ENCODE measurements at places on chromosomes 11 and 22. TPM values are rescaled to one million over a fixed set of nuclear protein-coding genes. Genes with fewer than 3 reads are reported as not detected.
A peak's percentile ranks its signal among the peaks of the same experiment; 100 is the strongest.

DNA sequence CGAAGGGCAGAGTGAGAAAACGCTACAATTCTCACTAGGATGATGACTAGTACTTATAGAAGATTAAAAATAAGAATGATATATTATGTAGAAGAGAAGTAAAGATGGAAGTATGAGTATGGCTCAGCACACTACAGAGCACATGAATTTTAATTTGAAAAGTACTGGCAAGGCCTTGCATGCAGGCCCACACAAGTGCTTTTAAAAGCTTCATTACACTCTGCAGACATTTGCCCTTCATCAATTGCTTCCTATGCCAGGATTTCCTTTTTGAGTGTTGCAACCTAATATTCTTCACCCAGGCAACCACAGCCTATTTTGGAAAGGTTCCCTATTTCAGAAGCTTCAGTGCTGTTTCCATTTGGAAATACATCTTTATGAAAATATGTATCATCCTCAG lies 81.1 kb downstream of the LARGE2 start:
- H3K36me3 ChIP-seq: no peaks in the 10 kb centered on the region
- no peak for DNase-seq
- no peak overlapping the region for H3K27ac ChIP-seq
- no peaks in the 10 kb centered on the region for H3K27me3 ChIP-seq

- no peak overlapping the region for H3K27ac ChIP-seq
- H3K27me3 ChIP-seq: no peaks in the 10 kb centered on the region
- no peak for DNase-seq
- peaks cover 8% of the 10 kb centered on the region for H3K4me1 ChIP-seq
- H3K4me3 ChIP-seq: no peak overlapping the region
Measured at GRCh38 chr11:57546869-57547475, 9.6 kb downstream of the SMTNL1 start.

GRCh38 chr11:114178656-114179055 lies 117.5 kb upstream of the NNMT start:
- no peak overlapping the region for H3K4me3 ChIP-seq
- no peak for DNase-seq
- H3K4me1 ChIP-seq: peaks cover 82% of the 10 kb centered on the region
- peak overlapping the region; percentile 68 for H3K27ac ChIP-seq
- H3K36me3 ChIP-seq: peaks cover 20% of the 10 kb centered on the region
- H3K27me3 ChIP-seq: no peaks in the 10 kb centered on the region

DNA sequence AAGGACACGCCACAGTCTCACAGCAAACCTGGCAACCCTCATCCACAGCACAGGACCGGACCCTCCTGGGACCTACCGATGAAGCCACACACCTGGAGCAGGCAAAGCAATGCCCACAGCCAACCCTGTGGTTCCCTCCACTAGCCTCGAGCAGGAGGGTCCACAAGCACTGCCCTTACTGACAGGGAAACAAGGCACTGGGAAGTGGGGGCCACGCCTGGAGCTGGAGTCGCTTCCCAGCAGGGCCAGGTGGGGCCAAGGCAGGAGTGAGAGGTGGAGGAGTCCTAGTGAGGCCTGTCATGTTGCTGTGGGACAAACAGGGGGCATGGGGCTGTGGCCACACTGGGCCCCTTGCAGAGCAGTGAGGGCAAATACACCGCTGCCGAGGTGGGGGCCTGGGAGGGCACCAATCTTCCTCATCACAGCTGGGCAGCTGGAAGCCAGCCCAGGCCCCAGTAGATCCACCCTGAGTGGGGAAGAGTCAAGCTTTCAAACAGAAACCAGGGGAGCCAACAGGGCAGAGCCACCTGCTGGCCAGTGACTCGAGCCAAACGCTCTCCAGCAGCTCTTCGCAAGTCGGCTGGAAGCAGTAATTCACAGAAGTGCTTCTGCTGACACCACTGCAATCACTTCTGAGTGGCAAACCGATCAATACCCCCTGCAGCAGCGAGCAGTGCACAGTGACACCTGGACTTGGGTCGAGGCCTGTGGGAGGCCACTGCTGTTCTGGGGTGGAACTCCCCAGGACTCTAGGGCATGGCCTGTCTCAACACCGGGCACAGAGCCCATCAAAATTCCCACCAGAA lies 13.7 kb downstream of the SULT4A1 start:
- no peaks in the 10 kb centered on the region for H3K4me1 ChIP-seq
- no peak overlapping the region for H3K4me3 ChIP-seq
- H3K27me3 ChIP-seq: peaks cover 2% of the 10 kb centered on the region
- DNase-seq: no peak

GRCh38 chr11:108698844-108699642 lies 34.2 kb downstream of the DDX10 start:
- H3K27me3 ChIP-seq: no peaks in the 10 kb centered on the region
- peaks cover 21% of the 10 kb centered on the region for H3K36me3 ChIP-seq
- no peaks in the 10 kb centered on the region for H3K4me1 ChIP-seq
- no peak overlapping the region for H3K4me3 ChIP-seq
- DNase-seq: no peak

DNA sequence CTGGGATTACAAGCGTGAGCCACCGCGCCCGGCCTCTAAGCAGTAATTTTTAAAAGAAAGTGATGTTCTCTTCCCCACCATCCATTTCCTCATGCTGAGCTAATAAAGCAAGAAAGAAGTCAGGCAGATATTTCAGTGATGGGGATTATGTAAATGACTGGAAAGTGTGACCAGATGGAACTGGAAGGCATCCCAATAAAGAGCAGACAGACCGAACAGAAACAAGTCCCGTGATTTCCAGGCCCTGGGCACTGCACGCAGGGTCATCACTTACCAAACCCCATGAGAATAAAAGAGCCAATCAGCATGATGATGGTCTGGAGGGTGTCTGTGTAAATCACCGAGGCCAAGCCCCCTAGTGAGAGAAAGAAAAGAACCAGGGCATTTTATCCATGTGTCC lies 18.2 kb downstream of the SLC5A4 start:
- H3K36me3 ChIP-seq: no peaks in the 10 kb centered on the region
- H3K27me3 ChIP-seq: peaks cover 23% of the 10 kb centered on the region
- no peak for DNase-seq
- no peak overlapping the region for H3K4me3 ChIP-seq

Gene GRIA4
- not detected for total RNA-seq

GRCh38 chr11:128488471-128488870 lies 98.9 kb downstream of the ETS1 start:
- H3K4me1 ChIP-seq: peaks cover 95% of the 10 kb centered on the region
- DNase-seq: no peak
- peak overlapping the region; percentile 28 for H3K4me3 ChIP-seq
- peak overlapping the region; percentile 90 for H3K27ac ChIP-seq
- no peaks in the 10 kb centered on the region for H3K27me3 ChIP-seq

DNA sequence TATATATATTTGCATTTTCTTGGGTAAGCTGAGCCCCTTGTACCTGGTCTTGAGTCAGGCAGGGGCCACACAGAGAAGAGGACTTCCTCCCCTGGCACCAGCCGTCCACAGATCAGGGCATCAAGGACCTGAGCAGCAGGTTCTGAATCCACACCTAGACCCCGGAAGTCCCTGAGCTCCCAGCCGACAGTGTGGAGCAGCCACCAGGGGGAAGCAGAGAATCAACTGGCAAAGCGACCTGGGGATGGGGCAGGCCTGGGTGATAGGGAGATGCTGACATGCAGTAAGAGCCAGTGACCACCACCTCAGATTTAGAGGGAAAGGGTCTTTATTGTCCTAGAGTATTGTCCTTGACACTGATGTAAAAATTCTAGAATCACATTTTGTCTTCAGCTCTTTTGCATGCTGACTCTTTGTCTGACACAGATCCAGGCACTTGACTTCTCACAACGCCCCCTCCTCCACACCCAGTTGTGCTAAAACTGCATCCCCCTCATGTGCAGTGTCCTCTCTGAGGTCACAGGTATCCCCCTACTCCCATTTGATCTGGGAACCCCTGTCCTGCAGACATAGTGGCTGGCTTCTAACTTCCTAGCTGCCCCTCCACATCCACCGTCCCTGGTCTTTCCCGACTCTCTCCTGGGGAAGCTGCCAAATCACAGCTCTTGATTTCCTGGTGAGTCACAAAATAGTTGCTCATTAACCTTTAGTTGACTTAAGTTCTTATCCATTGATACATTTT lies 109.3 kb downstream of the GGTLC2 start:
- peak overlapping the region; percentile 76 for H3K27ac ChIP-seq
- peaks cover 8% of the 10 kb centered on the region for H3K4me1 ChIP-seq
- H3K36me3 ChIP-seq: no peaks in the 10 kb centered on the region
- H3K27me3 ChIP-seq: no peaks in the 10 kb centered on the region

- H3K4me1 ChIP-seq: no peaks in the 10 kb centered on the region
- H3K4me3 ChIP-seq: no peak overlapping the region
- no peaks in the 10 kb centered on the region for H3K27me3 ChIP-seq
- no peak overlapping the region for H3K27ac ChIP-seq
- DNase-seq: no peak
Measured at GRCh38 chr11:104442321-104442720, 278.4 kb upstream of the PDGFD start.

DNA sequence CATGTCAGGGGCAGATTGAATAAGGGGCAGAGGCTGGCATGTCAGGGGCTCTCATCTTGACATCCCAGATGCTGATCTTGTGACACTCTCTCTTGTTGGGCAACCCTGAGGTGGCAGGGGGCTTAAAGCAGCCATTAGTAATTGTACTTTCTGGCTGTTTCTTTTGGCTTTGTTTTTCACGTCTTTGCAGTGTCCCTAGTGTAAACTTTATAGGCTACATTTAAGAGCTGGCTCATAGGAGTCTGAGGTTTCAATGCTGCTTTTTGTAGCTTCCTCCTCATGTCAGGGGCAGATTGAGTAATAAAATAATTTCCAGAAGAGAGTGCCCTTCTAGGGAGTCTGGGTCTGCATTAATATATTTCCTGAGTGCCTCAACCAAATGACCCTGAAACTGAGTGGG lies 86.1 kb downstream of the RAB38 start:
- no peak overlapping the region for H3K4me3 ChIP-seq
- peaks cover 15% of the 10 kb centered on the region for H3K27me3 ChIP-seq
- H3K36me3 ChIP-seq: no peaks in the 10 kb centered on the region

GRCh38 chr11:1572197-1573076 lies at the start of gene DUSP8:
TSS of gene DUSP8 (minus strand) at chr11:1572271. CDS start at chr11:1565826, 6,445 bp downstream.
- no peaks in the 10 kb centered on the region for H3K36me3 ChIP-seq
- H3K4me1 ChIP-seq: peaks cover 11% of the 10 kb centered on the region
- H3K27me3 ChIP-seq: peaks cover 33% of the 10 kb centered on the region
- peak; percentile 89 for DNase-seq

- no peak overlapping the region for H3K27ac ChIP-seq
- H3K36me3 ChIP-seq: no peaks in the 10 kb centered on the region
- DNase-seq: no peak
- peaks cover 9% of the 10 kb centered on the region for H3K4me1 ChIP-seq
- H3K4me3 ChIP-seq: no peak overlapping the region
Measured at GRCh38 chr11:3222003-3222855, 3.6 kb upstream of the MRGPRG start.

Gene GLYATL1
- not detected for total RNA-seq

Gene SYT12
- not detected for total RNA-seq

- no peak overlapping the region for H3K4me3 ChIP-seq
- H3K27ac ChIP-seq: no peak overlapping the region
- no peak for DNase-seq
- H3K36me3 ChIP-seq: no peaks in the 10 kb centered on the region
Measured at GRCh38 chr11:38461751-38462150, 1863.7 kb upstream of the RAG2 start.

GRCh38 chr22:19520007-19520406 lies 4.2 kb downstream of the CLDN5 start:
- H3K27ac ChIP-seq: no peak overlapping the region
- H3K27me3 ChIP-seq: peaks cover 16% of the 10 kb centered on the region
- peaks cover 11% of the 10 kb centered on the region for H3K36me3 ChIP-seq
- peaks cover 16% of the 10 kb centered on the region for H3K4me1 ChIP-seq
- DNase-seq: no peak

DNA sequence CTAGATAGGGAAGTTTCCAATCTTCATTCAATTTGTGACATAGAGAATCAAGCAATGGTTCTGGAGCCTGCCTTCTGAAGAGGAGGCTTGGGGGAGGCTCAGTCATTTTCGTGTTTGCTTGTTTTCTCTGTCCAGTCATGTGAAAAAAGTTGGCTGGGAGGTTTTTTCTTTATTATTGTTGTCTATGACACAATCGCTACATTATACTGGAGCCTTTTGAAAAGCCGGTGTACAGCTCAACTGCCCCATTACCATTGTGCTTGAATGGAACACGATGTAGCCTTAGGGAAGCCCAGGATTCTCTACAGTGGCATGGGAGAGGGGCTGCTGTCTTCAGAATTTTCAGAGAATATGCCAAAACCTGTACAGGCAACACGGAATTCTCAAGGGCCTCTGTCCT lies 57.9 kb upstream of the NCAM1 start:
- H3K4me3 ChIP-seq: no peak overlapping the region
- H3K36me3 ChIP-seq: no peaks in the 10 kb centered on the region
- no peak overlapping the region for H3K27ac ChIP-seq
- DNase-seq: no peak

DNA sequence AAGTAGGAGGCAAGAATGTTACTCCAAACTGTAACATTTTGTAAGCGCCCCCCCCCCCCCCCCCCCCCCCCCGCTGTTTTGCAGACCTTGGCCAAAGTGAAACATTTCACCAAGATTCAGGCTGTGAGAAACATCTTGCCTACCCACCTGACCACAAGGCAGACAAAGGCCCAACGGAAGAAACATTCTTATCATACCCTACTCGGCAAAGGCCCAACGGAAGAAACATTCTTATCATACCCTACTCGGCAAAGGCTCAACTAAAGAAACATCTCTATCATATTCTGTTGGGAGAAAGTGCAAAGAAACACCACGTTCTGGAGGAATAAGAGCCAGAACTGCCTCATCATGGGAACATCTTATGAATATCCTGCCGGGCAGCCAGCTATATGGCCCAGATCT lies 117.1 kb downstream of the JRKL start:
- H3K36me3 ChIP-seq: no peaks in the 10 kb centered on the region
- H3K27me3 ChIP-seq: no peaks in the 10 kb centered on the region
- no peaks in the 10 kb centered on the region for H3K4me1 ChIP-seq
- H3K4me3 ChIP-seq: no peak overlapping the region
- DNase-seq: no peak
- H3K27ac ChIP-seq: no peak overlapping the region

GRCh38 chr22:36918586-36919284 lies 5.3 kb downstream of the CSF2RB start:
- H3K4me3 ChIP-seq: no peak overlapping the region
- H3K36me3 ChIP-seq: no peaks in the 10 kb centered on the region
- H3K27ac ChIP-seq: no peak overlapping the region
- peaks cover 22% of the 10 kb centered on the region for H3K27me3 ChIP-seq

DNA sequence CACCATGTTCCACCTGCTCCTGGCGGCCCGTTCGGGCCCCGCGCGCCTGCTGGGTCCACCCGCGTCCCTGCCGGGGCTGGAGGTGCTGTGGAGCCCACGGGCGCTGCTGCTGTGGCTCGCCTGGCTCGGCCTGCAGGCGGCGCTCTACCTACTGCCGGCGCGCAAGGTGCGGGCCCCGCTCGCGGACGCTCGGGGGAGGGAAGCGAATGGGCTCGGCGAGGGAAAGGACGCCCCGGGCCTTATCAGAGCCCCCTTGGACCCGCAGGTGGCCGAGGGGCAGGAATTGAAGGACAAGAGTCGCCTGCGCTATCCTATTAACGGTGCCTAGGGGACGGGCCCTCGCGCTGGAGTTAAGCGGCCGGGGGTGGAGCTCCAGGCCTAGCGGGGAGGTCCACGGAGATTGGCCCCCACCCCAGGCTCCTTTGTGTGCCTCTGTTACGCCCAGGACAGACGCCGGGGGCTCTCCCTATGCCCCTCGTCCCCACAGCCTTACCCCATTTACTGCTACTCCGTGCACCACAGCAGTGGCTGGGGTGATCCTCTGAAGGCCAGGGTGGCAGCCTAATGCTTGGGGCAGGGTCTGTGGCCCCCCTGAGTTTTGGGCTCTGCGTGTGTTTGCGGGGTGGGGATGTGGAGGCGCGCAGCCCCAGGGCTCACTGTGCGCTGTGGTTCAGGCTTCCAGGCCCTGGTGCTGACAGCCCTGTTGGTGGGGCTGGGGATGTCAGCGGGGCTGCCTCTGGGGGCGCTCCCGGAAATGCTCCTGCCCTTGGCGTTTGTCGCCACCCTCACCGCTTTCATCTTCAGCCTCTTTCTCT lies 1.1 kb downstream of the TM7SF2 start:
- peak overlapping the region; percentile 88 for H3K27ac ChIP-seq
- DNase-seq: peak; percentile 79
- no peaks in the 10 kb centered on the region for H3K27me3 ChIP-seq
- peak overlapping the region; percentile 86 for H3K4me3 ChIP-seq
- peaks cover 4% of the 10 kb centered on the region for H3K36me3 ChIP-seq

Measured in activated CD4-positive, alpha-beta T cell treated with anti-CD3 and anti-CD28 coated beads, Interleukin-2, amount 10 ng/mL, durations not matched to agents 7 days and 5 days (primary cell).